ENCODE measurements at places on chromosomes 11 and 22.

DNA sequence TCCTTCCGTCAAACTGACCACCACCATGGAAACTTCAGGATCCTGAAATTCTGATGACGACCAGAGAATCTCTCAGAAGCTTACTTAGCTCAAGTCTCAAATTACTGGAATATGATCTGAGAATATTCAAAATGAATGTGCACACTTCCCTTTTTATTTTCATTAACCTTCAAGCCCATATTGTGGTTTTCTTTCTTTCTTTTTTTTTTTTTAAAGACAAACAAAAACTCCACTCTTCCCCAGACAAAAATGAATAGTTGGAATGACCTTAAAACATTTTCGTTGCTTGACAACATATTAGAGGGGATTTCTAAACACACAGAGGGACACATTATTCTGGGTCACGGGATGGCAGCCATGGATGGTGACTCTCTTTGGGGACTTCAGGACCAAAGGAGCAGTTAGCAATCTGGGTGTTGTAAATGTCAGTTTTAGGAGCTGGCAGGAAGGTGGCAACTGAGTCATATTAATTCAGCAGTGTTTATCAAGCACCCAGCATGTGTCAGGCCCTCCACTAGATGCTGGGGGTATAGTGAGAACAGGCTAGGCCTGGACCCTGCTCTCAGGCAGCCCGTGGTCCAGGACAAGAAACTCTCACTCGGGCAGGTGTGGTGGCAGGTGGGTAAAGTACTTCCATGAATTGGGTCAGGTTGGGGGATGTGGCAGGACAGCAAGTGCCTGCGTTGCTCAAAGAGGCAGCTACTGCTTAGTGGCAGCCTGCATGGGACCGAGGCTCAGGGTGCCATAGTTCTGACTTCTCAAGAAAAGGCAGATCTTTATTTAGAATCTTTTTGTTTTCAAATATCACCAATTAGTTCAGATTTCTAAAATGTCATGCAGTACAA, 126.1 kb downstream of the HIPK3 start:
- no peak for DNase-seq

GRCh38 chr11:2518111-2518982, 73.5 kb downstream of the KCNQ1 start:
- DNase-seq = no peak

DNA sequence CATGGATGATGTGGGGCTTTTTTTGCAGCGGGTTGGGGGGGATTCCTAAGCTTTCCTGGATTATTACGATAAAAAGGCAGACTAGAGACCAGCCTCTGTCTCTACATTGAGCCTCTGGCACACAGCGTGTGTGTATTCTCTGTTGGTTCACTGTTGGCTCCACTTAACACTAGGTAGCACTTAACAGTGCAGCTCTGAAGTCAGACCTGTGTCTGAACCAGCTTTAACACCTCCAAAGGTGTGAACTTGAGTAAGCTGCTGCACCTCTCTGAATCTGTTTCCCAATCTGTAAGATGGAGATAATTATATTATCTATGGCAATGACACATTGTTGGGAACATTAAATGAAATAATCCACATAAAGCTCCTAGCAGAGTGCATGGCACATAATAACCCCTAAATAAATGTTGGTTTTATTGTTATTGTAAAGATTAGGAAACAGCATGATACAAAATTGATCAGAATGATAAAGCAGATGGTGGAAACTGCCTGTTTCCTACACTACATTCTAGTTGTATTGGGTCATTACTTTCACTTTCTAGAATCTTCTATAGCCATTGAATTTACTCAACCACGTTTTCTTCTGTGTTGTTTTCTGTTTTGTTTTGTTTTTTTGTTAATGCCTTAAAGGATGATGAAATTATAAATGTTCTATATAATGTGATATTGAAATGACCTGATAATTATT, 108.4 kb downstream of the ARL14EP start:
- no peak for DNase-seq

- no peak for DNase-seq
Measured at GRCh38 chr11:121870206-121871045, 245.6 kb downstream of the BLID start.

GRCh38 chr11:130561441-130561881, 113.0 kb downstream of the ADAMTS15 start:
- no peak for DNase-seq

GRCh38 chr11:70755410-70756158, 357.3 kb downstream of the CTTN start:
- DNase-seq = peak; percentile 87

GRCh38 chr22:41845380-41846267, 12.7 kb downstream of the SREBF2 start:
- no peak for DNase-seq

- DNase-seq = no peak
Measured at GRCh38 chr22:32661296-32661695, 140.2 kb upstream of the TIMP3 start.

- DNase-seq = no peak
Measured at GRCh38 chr11:86591631-86592030, 80.8 kb downstream of the ME3 start.

GRCh38 chr22:42955848-42956247, 59.1 kb downstream of the PACSIN2 start:
- DNase-seq = no peak

- peak; percentile 22 for DNase-seq
Measured at GRCh38 chr11:60699284-60699691, at the start of gene MS4A8. TSS of gene MS4A8 (plus strand) at chr11:60699612. CDS start at chr11:60700861, 1,249 bp downstream.
